Astrocyte of the hippocampus (primary cell): ENCODE measurements at places on chromosomes 16 and 17.

DNA sequence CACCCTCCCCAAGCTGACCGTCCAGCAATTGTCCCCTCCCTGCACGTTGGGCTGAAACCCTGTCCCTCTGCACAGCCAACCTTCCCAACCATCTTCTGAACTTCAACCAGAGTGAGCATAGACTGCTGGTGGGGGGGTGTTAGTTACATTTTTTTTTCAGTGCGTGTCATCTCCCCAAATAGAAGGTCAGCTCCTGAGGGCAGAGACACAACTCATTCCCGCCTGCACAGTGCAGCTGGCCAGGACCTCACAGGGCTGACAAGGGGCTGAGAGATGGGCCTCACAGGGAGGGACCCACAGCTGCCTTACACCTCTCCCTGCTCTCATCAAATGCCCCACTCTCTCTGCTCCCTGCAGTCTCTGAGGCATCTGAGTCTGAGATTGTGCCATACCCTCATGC is 8.4 kb downstream of the SRL start:
- DNase-seq = no peak

DNA sequence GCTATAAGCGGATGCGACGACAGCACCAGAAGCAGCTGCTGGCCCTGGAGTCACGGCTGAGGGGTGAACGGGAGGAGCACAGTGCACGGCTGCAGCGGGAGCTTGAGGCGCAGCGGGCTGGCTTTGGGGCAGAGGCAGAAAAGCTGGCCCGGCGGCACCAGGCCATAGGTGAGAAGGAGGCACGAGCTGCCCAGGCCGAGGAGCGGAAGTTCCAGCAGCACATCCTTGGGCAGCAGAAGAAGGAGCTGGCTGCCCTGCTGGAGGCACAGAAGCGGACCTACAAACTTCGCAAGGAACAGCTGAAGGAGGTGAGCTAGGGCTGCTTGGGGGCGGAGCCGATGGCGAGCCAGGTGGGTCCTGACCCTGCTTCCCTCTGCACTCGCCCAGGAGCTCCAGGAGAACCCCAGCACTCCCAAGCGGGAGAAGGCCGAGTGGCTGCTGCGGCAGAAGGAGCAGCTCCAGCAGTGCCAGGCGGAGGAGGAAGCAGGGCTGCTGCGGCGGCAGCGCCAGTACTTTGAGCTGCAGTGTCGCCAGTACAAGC is 10.1 kb downstream of the HIRIP3 start:
- no peak for DNase-seq

DNA sequence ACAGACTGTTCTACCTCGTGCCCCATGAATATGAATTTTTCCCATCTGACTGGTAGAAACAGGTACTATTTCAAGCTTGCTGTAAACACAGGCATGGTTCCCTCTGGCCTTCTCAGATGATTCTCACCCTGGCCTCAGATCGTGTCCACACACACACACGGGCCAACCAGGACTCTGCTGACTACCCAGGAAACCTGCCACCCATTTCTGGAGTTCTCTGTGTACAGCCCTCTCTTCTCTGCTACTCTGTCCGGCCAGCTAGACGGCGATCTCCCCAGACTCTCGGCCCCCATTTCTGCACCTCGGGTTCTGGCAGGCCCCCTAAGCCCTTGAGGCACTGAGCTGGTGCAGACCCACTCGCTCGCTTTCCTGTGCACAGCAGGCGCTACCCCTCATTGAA is 31.2 kb downstream of the RPA1 start:
- DNase-seq = no peak

- no peak for DNase-seq
Measured at GRCh38 chr17:51682115-51682514, 421.8 kb downstream of the UTP18 start.

DNA sequence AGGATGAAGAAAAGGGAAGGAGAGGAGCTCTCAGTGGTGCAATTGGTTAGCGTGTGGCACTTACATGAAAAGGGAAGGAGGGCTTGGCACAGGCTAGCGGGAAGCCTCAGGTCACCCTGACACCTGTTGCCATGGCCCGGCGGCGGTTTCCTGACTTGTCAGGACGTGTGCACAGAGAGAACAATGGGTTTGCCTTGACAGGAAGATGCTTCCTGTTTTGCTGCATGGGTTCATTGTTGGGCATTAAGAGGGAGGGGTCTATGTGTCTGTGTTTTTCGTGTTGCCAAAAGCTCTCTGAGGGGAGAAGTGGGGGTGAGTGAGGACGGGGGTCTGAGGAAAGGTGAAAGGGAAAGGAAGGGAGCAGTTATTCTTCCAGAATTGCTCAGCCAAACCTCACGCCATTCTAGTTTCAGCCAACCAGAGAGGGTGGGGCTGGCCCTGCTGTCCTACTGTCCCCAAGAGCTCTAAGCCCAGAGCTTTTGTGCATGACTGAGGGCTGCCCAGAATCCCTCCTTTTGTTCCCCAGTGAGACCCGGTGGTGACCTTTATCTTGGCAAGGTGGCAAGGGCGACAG is 17.1 kb upstream of the CCR7 start:
- no peak for DNase-seq

DNA sequence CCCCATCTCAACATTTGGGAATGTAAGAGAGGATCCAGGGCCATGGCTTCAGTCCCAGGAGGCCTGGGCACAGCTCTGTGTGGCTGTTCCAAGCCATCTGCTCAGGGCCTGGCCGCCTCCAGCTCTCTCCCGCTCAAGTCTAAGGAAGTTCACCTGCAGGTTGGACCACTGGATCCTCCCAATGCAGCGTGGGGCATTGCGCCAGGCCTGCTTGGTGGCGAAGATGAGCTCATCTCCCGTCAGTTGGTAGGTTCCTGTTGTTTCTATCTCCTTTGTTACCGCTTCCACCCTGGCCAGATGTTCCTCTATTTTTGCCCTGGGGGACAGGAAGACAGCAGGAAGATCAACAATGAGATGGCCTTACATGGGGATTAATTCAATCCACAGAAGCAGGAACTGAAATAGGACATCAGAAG is 17.5 kb downstream of the NOS2 start:
- no peak for DNase-seq

GRCh38 chr16:8767176-8767575 is 30.3 kb downstream of the TMEM186 start:
- DNase-seq = no peak

- DNase-seq = no peak
Measured at GRCh38 chr17:2703606-2704005, 8.0 kb downstream of the CLUH start.

GRCh38 chr16:70156207-70156978 is 17.2 kb upstream of the CLEC18C start:
- no peak for DNase-seq

DNA sequence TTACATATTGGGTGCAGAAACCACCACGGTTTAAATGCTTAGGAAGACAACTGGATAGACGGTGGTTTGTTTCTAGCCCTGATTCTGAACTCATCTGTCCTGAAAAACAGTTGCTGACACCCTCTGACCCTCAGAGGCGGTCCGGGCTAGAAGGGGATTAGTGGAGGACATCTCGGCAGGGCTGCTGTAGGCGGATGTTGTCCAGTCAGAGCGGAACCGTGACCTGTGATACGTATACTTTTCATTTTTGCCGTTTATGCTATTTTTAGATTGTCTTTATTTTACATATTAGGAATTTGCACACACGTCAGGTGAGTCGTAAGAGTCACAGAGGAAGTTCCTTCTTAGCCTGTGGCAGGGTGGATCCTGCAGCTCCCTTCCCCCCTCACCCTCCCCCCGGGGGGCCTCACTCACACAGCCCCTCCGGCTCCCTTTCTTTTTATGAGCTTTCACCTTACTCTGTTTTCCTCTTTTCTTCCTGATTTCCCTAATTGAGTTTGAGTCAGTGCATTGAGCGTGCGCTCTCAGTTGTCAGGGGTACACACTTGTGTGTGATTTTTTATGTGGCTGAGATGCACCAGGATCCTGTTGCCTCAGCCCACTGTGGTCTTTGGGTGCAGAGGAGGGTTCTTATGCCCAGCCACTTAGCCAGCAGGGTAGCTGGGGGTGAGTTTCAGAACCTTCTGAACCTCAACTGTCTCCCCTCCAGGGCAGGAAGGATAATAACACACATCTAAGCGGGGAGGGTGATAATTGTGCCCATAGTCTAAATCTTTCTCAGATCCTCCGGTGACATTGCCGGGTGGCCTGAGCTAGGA is 211.1 kb upstream of the CHMP6 start:
- no peak for DNase-seq
